Erythroblast (primary cell): ENCODE measurements at places on chromosomes 5 and 9.
A peak's percentile ranks its signal among the peaks of the same experiment; 100 is the strongest.

DNA sequence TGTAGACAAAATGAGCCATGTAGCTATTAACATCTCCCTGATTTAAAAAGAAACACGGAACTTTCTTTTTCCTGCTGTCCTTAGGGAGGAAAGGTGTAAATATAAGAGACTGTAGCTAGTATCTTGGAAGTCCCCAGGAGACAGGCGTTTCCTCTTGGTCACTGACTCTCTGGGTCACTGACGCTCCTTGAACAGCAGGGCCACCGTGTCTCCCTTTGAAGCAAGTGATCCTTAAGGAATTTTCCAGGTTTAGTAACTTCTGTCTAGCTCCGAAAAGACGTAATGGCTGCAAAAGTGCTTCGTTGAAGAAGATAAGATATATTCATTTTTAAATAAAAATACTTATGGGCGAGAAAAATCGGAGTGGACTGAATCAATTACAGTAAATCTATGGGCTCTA, 745 bp upstream of the CLTA start:
- peak; percentile 29 for DNase-seq

DNA sequence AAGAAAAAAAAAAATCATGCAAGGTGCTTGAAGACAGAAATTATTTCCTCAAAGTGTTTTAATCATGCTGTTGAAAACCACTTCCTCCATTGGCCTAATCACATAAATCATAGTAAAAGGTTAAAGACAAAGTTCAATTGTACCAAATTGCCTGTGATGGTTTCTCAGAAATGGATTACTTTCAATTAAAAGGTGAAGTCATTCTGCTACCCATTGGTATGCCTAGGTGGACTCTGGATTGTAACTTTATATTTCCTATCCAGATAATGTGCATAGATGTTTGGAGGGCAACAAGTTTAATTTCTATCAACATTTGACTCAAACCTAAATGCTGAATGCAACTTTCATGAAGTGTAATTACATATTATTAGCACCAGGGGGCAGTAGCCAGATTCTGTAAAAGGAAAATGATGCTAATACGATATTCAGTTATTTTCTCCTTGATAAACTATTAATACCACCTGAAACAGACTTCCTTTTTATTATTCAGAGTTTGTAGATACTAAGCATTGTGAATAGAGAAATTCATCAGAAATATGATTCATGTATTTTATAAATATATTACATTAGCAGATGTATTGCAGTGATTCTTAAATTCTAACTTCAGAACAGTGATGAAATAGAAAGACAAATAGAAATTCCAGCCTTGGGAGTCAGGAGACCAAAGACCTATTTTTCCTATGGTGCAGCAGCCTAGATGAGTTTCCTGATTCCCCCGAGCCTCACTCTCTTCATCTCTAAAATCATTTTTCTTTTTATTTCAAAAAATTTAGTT, 148.2 kb downstream of the CAAP1 start:
- DNase-seq = peak; percentile 23

DNA sequence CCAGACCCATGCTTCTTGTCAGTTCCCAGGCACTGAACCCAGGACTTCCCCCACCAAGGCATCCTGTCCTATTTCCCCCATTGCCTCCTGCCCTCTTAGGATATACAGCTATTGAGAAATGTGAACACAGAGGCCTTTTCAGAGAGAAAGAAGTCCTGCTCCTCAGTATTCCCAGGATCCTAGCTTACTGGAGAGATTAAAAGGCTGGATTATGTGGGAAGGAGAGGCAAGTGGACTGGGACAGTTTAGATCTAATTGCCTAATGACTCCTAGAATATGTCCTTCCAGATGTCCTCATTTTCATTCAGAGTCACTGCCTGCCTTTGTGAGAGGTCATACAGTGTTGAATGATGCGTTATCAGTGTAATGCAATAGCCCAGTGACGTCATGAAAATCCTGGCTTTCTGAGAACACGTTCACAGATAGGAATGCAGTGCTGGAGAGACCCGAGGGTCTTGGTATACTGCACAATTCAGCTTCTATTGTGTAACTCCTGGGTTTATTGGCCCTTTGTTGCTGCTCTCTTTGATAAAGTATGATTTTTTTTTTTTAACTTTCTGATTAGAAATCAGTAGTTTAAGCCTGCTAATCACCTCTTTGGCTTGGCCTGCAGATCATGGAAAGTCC, 26.2 kb downstream of the WWC1 start:
- no peak for DNase-seq

- DNase-seq = no peak
These were observed 155.4 kb downstream of the GOLPH3 start for GRCh38 chr5:32018476-32019436.

GRCh38 chr9:137761032-137761431, 116.5 kb upstream of the CACNA1B start:
- DNase-seq = no peak

DNA sequence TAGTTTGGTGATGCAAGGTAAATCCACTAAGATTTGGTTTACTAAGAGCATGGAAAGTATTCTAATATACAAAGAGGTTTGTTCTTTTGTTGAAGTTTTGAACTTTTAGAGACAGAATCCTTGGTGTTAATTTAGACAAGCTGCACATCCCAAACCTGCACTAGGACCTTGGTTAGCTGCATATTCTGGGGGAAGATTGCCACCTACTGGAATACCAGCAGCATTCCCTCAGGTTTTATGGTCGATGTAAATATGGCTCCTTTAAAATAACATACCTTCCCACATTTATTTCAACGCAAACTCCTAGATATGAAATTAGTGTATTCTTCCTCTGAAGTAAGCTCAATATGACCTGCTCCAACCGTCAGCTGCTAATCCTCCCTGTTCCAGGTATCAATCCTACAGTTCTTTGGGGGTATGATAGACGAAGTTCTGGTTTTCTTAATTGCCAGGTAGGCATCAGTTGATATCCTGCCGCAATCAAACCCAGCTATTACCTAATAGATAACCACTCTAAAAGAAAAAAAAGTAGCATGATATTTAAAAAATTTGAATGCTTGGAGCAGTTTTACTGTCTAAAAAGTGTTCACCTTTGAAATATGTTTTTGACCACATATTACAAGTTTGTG, 624.1 kb downstream of the ISL1 start:
- DNase-seq = peak; percentile 26

- peak; percentile 44 for DNase-seq
These were observed 10.6 kb upstream of the PPP1R26 start for GRCh38 chr9:135468854-135469521.

- no peak for DNase-seq
These were observed 126.0 kb upstream of the C6 start for GRCh38 chr5:41339339-41339738.

- DNase-seq = no peak
These were observed 7.2 kb upstream of the TLR4 start for GRCh38 chr9:117697046-117697445.

DNA sequence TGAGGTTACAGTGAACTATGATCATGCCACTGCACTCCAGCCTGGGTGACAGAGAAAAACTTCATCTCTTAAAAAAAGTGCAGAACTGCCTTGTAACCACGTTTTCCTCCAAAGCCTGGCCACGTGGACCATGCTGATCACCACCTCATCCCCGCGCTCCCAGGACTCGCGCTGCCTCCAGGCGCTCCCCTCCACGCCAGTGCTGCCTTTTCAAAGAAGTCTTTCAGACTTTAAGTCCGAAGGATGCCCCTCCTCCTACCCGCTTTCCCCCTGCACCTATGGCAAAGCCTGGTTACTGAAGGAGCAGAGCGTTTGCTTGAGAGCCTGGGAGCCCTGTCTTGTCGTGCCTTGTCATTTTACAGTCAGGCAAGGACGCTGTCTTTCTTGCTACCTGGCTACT, 43.8 kb downstream of the HABP4 start:
- no peak for DNase-seq

DNA sequence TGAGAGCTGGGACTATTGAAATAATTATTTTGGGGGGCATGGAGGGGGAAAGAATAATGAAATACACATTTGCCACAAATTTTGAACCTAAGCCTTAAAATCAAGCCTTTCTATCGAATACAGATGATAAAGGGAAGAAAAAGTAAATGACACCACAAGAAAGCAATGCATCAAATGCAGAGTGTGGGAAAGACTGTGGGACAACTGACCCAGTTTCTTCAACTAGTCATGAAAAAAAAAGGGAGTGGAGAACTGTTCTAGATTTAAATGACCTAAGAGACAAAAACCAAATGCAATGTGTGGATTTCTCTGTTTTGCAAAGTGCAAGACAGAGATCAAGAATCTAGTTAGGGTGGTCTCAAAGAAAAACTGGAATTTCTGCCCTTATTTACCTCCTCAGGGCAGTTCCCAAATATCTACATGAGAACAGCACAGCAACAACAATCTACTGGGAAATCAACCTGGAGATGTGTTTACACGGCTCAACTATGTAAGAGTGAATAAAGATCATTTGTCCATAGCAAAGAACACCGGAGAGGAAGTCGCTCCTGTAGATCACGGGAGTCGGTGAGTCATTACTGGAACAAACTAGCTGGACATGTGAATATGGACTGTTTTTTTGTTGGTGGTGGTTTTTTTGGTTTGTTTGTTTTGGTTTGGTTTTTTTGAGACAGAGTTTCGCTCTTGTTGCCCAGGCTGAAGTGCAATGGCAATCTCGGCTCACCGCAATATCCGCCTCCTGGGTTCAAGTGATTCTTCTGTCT, 145.9 kb downstream of the DROSHA start:
- no peak for DNase-seq

DNA sequence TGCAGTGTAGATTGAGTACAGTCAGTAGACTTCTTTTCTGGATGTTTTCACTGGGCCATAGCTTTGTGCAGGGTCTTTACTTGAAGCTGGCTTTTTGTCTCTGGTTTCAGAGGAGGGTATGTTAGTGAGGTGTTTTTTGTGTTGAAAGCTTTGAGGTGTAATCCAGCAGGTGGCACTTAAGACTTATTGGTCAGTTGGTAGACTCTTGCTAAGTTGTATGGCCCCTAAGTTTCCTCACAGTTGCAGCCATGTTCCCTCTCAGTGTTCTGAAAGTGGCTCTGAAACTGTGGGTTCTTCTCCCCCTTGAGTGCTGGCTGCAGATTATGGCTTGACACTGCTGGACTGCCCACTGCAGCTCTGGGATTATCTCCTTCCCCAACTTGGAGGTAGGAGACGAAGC, 55.7 kb upstream of the SLC44A1 start:
- peak; percentile 32 for DNase-seq

- no peak for DNase-seq
These were observed 143.3 kb upstream of the SMARCA2 start for GRCh38 chr9:1871626-1872419.

- no peak for DNase-seq
These were observed 6.4 kb downstream of the SLC22A5 start for GRCh38 chr5:132375957-132376356.

DNA sequence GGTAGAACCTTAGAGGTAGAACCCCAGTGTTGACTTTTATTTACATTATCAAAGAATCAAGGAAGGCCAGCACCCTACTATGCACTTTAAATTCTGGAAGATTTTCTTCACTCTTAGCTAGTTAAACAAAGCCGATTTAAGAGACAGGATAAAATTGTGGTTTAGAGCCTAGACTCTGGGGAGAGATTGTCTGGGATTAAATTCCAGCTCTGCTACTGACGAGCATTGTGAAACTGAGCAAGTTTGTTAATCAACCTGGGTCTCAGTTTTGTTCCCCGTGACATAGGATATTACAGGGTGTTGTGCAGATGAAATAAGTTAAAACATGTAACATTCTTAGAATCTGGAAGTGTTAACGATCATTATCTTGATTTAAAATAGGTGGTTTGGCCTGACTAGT, 83.5 kb downstream of the FEM1C start:
- DNase-seq = no peak

DNA sequence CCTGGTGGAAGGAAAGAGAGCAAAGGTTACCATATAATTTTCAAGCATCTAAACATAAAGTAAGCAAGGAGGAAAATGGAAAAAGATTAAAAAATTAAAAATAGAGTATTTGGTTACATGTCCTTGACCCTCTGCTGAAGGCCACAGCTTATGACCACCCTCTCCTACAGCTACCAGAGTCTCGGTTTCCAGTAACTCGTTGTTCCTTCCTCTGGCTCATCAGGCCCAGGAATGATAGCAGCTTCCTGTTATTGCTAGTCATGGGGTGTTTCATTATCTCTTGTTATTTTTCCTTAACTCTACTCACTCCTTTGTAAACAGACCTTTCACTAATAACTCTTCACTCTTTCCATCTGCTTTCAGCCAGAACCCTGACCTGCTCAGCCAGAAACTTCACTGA, 102.2 kb downstream of the YTHDC2 start:
- no peak for DNase-seq

- no peak for DNase-seq
These were observed 664.3 kb upstream of the EDIL3 start for GRCh38 chr5:85049020-85049419.

- DNase-seq = no peak
These were observed 265.5 kb upstream of the ZNF608 start for GRCh38 chr5:125011947-125012346.

DNA sequence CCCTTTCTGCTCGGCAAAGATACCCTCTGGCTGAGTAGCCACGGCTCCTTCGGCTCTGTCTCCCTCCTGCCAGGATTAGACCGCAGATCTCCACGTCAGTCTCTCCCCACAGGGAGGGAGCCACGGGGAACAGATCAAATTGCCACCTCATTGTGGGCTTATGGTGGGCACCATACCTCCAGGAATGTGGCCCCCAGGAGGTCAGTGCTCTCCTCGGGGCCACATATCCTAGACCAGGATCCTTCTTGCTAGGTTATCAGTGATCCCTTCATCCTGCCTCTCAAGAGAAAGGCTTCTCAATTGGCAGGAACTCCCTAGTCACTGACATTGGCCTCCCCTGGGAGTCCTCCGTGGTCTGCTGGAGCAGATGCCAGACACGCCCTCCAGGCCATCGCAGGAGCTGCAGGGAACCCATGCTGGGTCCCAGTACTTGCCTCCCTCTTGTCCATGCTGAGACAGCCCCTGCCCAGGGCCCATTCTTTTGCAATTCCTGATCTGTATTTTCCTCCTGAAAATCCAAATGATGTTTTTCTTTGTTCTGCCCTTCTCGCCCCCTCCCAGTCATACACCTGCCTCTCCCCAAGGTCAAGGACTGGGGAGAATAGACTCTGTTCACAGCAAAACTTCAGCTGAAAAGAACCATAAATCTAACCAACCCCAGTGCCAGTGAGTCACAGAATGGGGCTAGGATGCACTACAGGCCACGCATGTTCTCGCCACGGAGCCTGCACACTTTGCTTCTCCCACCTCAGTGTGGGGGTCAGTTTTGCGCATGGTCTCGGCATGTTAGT, 31.6 kb upstream of the ENHO start:
- no peak for DNase-seq

GRCh38 chr5:138468133-138468965, 3.1 kb downstream of the EGR1 start:
- DNase-seq = no peak

DNA sequence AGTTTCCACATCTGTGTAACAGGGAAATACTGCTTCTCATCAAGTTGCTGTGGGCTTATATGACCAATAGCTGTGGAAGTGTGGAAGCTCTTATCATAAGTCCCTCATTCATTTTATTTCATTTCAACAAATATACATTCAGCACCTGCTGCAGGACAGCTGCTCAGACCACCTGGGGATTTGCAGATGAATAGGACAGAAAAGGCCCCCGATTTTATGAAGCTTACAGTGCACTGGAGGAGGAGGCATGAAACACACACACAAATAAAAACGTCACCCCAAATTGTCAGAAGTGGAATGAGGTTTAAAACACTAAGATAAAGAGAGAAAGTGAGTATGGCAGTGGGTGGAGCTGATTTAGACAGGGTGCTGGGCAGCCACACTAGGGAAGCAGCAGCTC, 107.2 kb downstream of the DRD1 start:
- no peak for DNase-seq

- DNase-seq = no peak
These were observed 135.6 kb upstream of the LPCAT1 start for GRCh38 chr5:1659100-1659981.

- no peak for DNase-seq
These were observed 731.5 kb downstream of the TLE1 start for GRCh38 chr9:80957801-80958200.

- DNase-seq = peak; percentile 31
These were observed 196.8 kb downstream of the ANXA1 start for GRCh38 chr9:73348471-73348870.
